Left lung (tissue), 14 donors: ENCODE measurements at places on chromosomes 1 and 21. TPM values are rescaled to one million over a fixed set of nuclear protein-coding genes. Genes with fewer than 3 reads are reported as not detected.

GRCh38 chr1:178955391-178955954 is 70.2 kb upstream of the FAM20B start:
- DNase-seq = no peak

DNA sequence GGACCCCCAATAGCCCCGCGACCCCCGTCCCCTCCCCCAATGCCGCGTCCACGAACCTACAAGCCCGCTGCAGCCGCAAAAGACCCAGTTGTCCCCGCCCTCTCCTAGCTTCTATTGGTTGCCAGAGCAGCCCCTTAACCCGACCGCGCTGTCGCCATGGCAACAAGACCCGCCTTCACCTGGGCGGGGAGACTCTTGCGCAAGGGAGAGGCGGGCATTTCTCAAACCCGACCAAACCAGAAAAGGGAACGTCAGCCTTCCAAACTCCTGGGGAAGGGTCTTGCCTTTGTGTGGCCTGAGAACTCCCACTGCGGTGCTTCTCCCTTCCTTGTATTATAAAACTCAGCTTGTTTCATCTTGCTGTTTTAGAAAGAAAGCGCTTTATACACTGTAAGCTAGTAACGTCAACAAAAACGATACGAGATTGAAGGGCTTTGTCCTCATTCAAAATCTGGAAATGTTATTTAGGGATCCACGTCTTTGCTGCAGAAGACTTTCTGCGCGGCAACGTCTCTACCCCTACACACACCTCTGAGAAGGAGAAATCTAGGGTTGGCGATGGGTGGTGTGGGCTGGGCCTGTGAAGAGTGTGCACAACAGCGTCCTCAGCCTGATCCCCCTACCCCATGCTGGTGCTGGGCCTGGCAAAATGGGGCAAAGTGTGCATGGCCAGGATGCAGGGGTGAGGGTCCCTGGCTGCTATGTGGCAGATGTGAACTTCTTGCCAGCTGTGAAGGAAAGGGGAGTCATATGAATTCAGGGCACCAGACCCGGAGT is at the start of gene TMEM9:
TSS of gene TMEM9 (minus strand) at position 86 of the 777 bp plus-strand sequence. CDS start 551 bp downstream, outside the sequence.
- peak; percentile 96 for DNase-seq

DNA sequence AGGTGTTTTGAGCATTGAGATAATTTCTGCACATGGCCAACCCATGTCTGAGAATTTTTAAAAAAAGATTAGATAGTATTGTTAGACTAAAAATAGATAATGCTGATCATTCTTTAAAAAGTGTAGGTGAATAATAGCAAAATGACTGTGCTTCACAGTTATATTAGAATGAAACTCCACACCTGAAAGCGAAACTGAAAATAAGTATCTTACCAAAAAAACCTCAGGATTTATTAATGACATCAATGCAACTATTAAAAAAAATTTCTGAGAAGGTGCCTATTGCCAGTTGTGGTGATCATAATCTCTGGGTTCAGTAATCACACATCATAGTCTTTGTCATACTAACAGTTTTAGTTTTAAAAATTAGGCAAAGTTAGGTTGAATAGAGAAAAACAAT is 36.5 kb downstream of the PLA2G4A start:
- DNase-seq = no peak

- no peak for DNase-seq
Observed at GRCh38 chr1:184582411-184582810, 172.2 kb downstream of the EDEM3 start.

- no peak for DNase-seq
Observed at GRCh38 chr1:32627596-32628162, 22.7 kb downstream of the ZBTB8OS start.

- DNase-seq = no peak
Observed at GRCh38 chr1:100404821-100405220, 52.5 kb downstream of the CDC14A start.

DNA sequence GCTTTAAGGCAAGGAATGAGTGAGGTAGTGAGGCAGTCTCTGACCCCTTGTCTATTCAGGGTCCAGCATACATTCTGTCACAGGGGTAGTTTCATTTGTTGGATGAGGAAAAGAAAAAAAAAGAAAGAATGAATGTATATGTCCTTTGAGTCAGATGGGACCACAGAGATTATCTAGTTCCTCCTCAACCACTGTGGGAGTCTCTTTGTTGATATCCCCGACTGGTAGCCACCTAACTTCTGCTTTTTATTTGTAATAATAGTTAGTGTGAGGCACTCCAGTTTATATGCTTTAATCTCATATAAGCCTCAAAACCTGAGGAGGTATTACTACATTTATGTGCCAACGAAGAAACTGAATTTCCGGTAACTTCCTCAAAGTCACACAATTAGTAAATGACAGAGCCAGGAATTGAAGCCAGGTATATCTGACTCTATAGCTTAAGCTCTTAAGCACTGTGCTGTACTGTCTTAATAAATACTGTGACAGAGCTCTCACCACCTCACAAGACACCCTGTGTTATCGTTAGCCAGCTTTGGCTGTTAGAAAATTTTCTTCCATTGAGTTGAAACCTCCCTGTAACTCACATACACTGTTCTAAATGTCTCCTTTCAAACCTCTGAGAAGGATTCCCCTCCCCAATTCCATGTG is 82.2 kb downstream of the MDM4 start:
- no peak for DNase-seq

- no peak for DNase-seq
Observed at GRCh38 chr21:46100426-46100825, 2.5 kb downstream of the COL6A2 start.

DNA sequence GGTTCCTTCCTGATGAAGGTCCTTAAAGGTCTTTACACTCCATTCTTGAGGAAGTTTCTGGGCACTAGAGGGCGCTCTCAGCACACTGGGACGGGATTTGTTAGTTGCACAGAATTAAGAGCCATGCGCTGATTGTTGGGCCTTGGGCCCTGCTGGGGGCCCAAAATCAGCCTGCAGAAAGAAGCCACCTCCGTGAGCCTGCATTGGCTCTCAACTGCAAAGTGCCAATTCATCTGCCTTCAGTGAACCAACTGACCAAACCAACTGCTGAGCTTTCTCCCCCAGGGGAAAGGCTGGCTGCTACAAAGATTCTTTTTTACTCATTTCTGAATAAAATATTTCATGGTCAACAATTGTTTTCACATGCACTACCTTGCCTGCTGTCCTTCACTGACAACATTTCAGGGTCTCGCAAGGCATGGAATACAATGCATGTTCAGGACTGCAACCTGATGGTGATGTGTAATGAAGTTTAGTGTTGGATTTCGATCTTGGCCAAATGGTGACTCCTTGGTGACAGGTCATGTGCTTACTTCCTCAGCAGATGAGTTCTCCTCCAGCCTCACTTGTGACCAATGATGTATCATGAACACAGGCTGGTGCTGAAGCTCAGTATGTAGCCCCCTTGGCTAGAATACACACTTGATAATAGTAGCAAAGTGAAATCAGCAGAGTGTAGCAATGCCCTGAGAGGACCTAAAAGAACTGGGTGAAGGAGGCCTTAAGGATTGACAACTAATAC is 45.7 kb upstream of the PRDX6 start:
- DNase-seq = peak; percentile 78

DNA sequence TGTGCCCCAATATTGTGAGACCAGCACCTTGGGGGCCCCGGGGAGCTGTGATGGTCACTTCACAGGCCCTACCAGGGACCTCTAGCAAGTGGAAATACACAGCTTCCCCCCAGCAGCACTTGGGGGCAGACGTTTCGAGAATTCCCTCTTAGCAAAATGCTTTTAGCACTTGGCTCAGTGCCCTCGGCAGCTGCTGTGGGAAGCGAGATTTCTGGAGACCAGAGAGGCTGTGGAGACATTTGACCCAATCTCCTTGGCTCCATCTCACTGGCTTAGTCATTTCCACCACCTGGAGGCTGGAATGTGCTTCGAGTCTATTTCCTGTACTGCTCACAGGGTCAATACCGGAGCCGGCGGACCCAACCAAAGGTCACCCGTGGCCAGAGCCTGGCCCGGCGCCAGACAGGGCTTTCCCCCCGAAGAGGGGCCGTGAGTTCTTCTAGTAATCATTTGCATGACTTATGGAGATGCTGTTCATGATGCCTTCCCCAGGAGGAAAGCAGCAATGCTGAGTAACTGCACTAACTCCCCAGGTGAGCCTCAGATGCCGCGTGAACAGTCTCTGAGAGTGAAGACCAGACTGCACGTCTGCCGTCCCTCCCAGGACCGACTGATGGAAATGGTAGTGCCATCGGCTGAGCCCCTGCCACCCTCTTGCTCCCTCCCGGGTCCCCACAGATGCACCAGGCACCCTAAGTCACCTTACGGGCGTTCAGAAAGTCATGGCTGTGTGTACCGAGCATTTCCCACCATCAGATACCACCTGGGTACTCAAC is 4.4 kb upstream of the C2CD2 start:
- peak; percentile 58 for DNase-seq

- no peak for DNase-seq
Observed at GRCh38 chr21:31343030-31343510, 991 bp downstream of the TIAM1 start.

- DNase-seq = no peak
Observed at GRCh38 chr1:165641231-165641987, 10.4 kb downstream of the MGST3 start.

PTPN7 gene
- 2.7 TPM for total RNA-seq
